ENCODE measurements at places on chromosomes 2 and 18.

DNA sequence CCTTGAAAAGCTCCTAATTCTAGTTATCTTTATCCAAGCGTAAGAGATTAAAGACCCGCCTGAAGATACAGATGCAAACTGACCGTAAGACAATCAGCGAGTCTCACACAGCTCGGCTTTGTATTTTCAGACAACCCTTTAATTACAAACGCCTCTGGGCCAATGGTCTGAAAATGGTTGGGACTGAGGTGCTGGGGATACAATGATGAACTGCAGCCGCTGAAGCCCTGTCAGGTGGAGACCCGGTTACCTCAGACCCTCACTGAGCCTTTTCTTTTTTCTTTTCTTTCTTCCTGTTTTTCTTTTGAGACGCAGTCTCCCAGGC is 715 bp upstream of the CFAP36 start:
- DNase-seq, result peak; percentile 12

DNA sequence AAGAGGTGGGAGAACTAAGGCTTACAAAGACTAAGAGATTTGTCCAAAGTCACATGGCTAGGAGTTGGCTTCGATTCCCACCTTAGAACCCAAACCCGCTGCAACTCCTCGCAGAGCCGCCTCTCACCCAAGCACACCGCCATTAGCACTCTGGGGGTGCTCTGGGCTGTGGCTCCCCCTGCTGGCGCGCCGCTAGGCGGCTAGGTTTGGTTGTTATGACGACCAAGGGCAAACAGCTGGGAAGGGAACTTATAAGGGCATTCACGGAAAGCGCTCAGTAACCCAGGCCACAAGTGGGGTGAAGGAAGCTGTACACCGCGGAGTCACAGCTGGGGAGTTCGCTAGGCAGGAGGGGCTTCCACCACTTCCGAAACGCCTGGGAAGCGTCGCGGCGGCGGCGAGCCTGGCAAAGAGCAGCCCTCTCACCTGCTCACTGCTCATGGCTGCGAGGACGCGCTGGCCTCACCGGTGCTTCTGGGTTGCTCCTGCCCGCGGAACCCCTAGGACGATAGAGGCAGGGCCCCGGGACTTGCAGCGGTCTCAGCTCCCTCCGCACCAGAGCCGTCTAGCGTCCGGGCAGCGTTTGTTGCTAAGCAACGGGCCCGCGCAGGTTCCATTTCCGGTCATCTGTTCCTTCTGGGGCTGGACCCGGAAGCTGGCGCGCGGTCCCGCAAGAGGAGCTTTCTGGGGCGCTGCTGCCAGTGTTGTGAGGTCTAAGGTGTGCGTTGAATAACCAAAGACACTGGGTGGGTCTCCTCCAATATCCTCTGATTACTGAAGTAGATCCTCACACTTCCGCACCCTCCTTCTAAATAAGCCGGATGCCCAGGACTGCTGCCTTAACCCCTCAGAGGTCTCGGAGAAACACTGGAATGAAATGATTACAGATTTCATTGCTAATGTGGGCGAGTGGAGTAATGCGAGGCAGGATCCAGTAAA is at the start of gene DNAH7:
Gene DNAH7 (minus strand): TSS at position 567 of the 939 bp plus-strand sequence. CDS start 126 bp downstream, at position 441.
- peak; percentile 97 for DNase-seq

DNA sequence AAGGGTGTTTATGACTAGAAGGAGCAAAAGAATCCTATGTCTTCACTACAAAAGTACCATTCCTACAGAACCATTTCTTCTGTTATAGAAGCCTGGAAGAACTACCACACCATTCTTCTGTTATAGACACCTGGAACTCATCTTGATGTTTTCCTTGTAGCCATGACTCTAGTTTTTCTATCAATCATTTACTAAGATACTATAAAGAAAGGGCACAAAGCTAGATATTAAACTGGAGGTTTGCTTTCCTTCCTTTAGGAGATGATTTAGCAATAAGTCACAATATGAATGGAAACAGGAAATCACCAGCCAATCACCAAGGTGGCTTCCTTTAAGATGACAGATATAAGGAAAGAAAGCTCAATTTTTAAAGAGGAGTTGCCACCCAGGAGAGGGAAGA is 100.3 kb upstream of the NEUROD1 start:
- DNase-seq, result no peak

DNA sequence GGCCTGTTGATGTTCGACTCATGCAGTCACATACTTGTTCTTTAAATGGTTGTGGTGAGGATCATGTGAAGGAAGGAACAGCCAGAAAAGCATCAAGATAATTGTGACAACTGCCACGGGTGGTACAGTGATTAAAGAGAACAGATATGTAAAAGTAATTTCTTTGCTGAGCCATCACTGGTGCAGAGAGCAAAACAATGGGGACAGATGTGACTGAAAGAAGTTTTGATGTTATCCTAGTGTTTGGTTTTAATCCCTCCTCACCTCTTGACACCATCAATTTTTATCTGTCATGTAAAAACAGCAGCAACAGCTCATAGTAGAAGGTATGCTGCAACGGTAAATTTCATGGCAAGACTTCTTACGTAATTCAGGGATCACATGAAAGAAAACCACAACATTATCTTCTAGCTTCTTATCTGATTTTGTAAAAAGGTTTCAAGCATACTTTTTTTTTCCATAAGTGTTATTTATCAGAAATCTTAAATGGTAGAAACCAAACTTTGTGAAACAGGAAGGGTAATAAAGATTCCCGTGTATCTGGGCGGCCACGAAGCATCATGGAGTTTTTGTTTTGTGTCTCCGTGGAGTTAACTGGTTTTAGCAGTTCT is 65.2 kb downstream of the PLCL1 start:
- peak; percentile 46 for DNase-seq

- DNase-seq, result no peak
Observed at GRCh38 chr2:1744446-1745170, at the start of gene PXDN. PXDN (minus strand) TSS chr2:1744515; CDS start chr2:1744455, 60 bp downstream.

GRCh38 chr2:145018502-145018901 is 498.6 kb upstream of the ZEB2 start:
- DNase-seq, result no peak

DNA sequence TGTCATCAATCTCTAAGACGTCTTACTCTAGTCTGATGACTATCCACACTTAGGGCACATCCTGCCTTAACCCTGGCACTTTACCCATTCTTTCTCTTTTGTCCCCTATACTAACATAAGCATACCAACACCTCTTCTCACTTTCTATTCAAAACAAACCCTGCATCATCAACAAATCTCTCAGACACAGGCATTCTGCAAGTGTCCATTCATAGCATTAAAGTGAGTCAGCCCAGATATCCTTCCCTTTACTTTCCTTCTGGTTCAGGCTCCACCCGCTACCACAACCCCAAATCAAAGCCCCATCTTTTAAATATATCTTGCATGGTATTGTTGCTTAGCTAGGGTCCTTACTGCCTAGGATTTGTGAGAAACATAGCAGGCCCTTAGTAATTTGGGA is 3.8 kb downstream of the GRB14 start:
- DNase-seq, result no peak
